ENCODE measurements at places on chromosomes 5 and 9.
A peak's percentile ranks its signal among the peaks of the same experiment; 100 is the strongest.

- no peak for DNase-seq
Observed at GRCh38 chr9:21853414-21853813, 51.0 kb downstream of the MTAP start.

DNA sequence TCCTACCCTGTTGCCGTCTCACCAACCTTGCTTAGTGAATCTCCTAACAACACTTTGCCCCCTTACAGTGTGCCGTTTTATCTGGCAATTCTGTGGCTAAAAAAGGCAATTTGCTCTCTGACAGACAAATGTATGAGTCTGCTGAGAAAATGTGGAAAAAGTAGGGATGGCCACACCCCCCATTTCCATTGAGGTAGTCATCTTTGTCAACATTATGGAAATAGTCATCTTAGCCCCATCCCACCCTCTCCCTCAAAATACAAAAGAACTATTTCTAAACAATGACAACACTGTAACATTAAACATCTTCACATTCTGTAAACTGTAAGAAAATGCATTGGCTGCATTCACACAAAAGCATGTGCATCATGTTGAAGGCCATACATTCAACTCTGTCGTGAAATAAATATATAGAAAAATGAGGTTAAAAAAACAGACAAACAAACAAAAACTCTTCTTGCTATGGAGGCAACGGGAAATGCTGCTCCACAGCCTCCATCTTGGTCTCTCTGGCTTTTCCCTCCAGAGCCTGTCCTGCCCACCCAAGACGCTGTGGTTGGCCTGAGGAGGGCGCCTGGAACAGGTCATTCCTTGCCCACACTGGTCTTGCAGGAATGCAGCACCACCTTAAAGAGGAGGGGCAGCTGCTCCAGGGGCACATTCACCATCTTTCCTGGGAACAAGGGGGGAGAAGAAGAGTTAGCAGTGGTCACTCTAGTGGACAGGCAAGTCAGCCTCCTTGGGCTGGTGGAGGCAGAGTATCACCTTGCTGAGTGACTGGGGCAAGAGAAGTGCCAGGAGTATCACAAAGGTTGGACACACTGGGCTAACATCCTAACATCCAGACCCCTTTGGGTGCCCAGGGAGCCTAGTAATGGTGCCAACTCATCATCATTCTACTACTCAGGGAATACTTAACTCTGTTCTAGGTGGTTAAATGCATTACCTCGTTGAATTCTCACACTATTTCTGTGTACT lies 15.2 kb upstream of the NR5A1 start:
- no peak for DNase-seq

DNA sequence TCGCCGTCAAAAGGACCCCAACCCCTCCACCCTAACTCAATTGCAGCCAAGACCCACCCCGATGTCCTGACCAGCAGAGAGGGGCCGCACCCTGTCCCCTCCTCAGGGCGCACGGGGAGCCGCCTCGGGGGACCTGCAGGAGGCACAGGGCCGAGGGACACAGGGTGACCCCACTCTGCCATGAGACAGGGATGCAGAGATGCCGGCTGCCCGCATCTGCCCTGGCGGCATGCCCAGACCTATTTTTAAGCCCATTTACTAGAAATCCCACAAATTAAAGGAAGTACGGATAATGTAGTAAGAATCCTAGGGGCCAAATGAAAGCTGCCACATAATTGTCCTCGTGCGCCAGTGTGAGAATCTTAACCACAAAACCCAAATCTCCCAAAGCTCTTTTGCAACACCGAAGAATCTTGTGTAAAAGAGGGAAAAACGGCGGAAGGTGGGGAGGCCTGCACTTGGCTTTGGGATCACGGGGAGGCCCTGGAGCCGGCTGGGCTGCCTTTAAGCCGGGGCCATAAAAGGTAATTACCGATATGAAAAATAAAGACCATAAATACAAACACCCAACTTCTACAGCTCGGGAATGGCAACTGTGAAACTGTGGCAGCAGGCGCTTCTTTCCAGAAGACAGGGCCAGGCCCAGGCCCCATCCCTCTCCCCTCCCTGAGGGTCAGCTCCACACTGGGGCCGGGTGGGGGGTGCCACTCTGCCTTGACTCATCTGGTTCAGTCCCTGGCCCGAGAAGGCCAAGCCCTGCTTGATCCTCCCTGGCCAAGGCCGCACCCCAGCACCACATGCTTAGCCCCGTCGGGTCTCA lies 35.0 kb downstream of the NACC2 start:
- DNase-seq, result peak; percentile 20

- peak; percentile 58 for DNase-seq
Observed at GRCh38 chr5:179407191-179408175, 62.2 kb upstream of the ADAMTS2 start.

DNA sequence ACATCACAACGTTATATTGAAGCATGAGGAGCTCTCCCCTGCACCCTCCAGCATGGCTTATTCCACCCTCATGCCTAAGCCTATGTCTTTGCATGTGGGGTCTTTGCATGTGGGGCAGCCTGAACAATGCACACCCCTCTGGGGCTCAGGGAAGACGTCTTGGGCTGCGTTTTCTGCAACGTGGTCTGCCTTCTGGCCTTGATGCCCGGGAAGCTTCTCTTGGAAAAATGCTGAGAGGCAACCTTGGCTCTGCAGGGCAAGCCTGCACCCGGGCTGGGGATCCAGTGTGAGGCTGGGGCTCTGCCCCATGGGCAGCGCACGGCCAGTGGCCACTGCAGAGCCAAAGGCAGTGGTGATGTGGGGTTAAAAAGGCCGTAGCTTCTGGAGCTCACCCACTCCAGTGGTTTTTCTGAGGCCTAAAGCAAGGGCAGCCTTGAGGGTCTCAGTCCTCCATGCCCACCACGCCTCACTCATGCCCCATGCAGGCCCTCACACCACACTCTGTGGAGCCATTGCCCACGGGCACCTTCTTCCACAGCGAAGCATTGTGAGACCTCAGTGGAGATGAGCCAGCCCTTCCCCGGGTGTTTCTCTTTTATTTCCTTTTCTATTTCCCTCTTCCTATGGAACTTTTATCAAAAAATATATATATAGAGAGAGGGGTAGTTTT lies 112.2 kb downstream of the MRPL36 start:
- no peak for DNase-seq
